ENCODE measurements at places on chromosomes 5 and 9.

- DNase-seq, result peak; percentile 79
Observed at GRCh38 chr9:111597852-111598732, 1.4 kb downstream of the PTGR1 start.

GRCh38 chr5:138960145-138960692 lies 85.1 kb upstream of the LRRTM2 start:
- DNase-seq, result no peak

- DNase-seq, result no peak
Observed at GRCh38 chr5:175357995-175358394, 86.0 kb downstream of the DRD1 start.

DNA sequence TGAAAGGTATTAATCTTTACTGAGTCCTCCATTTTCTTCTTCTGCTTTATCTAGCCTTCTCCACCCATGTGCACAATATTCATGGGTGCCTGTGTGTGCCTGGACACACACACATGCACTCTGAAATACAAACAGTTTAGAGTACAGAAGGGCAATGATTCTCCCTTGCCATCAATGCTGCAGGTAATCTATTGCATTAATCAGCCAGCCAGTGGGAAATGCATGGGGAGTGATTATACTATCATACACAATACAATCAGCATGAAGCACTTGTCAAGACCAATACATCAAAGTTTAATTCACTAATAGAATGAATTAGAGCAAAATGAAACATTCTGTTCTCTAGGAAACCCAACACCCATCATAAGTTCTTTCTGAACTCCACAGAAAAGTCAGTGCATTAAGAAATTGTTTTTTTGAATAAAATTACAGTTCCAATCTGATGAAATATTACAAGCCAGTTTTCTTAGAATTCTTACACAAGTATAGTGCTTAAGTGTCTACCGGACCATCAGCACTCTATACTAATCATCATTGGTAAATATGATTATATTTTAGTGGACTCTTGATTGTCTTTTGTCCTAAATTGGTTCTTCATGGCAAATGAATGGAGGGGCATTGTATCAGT lies 172.2 kb downstream of the ZSWIM6 start:
- DNase-seq, result no peak

- DNase-seq, result no peak
Observed at GRCh38 chr9:130740218-130741023, 46.8 kb downstream of the EXOSC2 start.

DNA sequence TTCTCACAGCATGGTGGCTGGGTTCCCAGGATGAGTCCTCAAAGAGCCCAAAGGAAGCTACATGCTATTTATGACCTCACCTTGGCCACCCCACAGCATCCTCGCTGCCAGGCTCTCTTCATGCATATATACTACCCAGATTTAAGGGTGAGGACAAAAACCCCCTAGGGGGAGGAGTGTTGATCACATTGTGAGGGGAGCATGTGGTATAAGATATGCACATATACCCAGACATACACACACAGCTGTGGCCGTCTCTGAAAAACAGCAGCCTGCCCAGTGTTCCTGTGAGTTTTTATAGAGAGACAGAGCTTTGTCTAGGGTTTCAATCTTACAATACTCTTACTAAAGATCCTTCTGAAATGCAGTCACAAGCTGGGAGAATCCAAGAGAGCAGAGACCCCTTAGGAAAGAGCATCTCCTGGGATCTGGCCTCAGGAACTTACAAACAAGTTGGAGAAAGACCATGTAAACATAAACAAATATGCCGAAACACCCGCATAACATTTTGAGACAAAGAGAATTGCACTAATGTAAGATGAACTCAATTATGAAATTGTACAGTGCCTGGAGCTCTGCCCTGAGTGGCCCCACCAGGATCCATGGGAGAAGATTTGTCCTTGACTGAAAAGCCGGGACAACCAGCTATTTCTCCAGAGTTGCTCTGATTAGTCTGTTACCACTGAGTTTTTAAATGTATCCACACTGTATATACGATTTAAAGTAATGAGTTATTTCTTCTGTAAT lies 146.4 kb downstream of the GADD45G start:
- DNase-seq, result no peak

- peak; percentile 64 for DNase-seq
Observed at GRCh38 chr5:78405829-78406750, 45.7 kb downstream of the SCAMP1 start.

GRCh38 chr5:80243567-80243966 lies 12.3 kb downstream of the SERINC5 start:
- no peak for DNase-seq

- peak; percentile 69 for DNase-seq
Observed at GRCh38 chr5:73786043-73786831, 160.2 kb downstream of the ARHGEF28 start.

DNA sequence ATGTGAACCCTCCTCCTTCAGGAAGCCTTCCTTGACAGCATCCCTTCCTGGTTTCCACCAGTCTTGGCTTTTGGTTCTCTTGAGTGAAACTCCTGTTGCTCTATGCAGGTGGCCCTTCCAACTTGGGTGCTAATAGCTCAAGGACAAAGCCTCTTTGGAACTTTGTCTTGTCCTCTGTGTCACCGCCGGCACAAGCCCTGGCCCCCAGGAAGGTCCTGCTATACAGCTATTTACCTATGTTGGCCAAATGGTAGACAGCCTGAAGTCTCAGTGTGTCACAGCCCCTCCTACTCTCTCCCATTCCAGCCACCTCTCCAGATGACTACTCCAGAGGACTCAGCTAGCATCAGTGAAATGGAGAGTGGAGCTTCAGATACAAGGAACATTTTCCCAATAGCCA lies 94.7 kb upstream of the ZNF618 start:
- no peak for DNase-seq

DNA sequence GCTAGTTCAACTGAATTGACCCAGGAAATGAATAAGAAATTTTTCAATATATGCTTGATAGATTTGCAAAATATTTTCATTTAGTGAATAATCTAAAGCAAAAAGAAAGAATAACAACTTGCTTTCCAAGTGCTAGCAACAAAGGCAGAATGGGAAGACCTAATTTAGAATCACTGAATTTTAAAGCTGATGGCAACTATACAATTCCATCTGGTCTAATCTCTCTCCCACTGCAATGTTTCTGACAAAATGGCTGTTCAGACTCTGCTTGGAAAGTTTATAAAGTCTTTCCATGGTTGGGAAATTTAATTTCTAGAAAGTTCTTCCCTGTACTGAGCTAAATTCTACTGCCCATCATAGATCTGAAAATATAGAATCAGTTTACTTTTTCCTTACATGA lies 75.7 kb upstream of the ACOT12 start:
- DNase-seq, result no peak

GRCh38 chr5:77418162-77418561 lies 74.0 kb downstream of the WDR41 start:
- no peak for DNase-seq

DNA sequence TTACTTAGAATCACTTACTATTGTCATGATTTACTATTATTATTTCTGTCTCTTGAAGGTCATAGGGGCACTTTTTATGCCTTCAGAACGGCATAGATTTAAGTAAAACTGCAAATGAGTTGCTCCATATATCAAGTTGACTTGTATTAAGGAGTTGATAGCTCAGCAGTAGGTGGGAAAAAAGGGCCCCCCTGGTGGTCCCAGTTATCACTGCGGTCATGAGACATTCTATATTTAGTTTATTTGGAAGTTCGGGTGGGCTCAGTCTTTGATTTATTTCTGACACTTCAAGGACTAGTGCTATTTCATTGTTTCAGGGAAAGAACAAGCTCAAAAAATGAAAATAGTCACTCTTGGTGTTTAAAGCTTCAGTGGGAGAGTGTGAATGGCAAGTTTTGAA lies 159.3 kb downstream of the SLC24A2 start:
- DNase-seq, result no peak

- no peak for DNase-seq
Observed at GRCh38 chr9:27701016-27701415, 127.7 kb upstream of the C9orf72 start.
